ENCODE measurements at places on chromosomes 2 and 18. TPM values are rescaled to one million over a fixed set of nuclear protein-coding genes. Genes with fewer than 3 reads are reported as not detected.

GRCh38 chr2:45540942-45541341, 70.1 kb downstream of the SRBD1 start:
- DNase-seq = no peak

Gene NT5DC4
- not detected for total RNA-seq

DNA sequence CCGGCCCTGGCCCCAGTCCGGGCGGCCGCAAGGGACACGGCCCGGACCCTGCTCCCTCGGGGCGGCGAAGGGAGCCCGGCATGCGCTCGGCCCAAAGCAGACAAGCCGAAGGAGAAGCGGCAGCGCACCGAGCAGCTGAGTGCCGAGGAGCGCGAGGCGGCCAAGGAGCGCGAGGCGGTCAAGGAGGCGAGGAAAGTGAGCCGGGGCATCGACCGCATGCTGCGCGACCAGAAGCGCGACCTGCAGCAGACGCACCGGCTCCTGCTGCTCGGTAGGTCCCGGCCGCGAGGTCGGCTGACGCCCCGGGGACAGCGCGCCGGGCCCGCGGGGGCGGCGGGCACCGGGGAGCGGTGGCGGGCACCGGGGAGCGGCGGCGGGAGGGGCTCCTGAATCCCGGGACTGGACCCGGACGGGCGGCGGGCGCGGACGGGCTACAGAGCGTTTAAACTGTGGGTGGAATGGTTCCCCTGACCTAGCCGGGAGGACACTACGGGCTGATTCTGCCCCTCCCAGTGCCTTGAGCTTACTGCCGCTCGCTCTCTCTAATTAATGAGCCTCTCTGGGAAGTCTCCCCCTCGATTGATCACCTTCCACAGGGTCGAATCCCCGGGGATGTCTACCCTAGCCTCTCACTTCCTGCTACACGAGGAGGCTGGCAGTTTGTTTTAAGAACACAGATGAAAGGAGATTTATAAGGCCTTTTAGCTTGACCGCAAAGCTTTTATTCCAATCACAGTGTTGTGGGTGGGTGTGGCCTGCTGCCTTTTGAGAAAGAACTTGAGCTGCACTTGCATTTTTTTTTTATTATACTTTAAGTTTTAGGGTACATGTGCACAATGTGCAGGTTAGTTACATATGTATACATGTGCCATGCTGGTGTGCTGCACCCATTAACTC, 853 bp downstream of the GNAL start:
- peak; percentile 16 for DNase-seq

- peak; percentile 85 for DNase-seq
These were observed 459.5 kb downstream of the DLGAP1 start for GRCh38 chr18:3995476-3996102.

DNA sequence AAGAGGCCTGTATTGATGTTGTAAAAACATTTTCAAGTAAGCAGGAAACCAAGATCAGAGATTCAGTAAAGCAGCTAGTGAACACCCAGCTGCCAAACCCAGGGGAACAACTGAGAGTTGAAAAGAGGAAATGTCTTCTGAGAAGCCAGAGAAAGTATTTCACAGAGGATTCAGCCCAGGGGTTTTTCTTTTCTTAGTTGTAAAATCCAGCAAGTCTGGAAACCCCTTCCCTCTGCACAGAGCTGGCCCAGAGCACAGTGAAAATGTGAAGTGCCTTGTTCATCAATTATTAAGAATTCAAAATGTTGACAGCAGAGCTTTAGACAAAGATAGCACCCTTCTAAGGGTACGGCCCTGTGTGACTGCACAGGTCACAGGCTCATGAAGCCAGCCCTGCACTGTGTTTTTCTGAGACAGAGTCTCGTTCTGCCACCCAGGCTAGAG, 28.4 kb downstream of the AFF3 start:
- peak; percentile 87 for DNase-seq
